ENCODE measurements at places on chromosomes 3 and 15.

DNA sequence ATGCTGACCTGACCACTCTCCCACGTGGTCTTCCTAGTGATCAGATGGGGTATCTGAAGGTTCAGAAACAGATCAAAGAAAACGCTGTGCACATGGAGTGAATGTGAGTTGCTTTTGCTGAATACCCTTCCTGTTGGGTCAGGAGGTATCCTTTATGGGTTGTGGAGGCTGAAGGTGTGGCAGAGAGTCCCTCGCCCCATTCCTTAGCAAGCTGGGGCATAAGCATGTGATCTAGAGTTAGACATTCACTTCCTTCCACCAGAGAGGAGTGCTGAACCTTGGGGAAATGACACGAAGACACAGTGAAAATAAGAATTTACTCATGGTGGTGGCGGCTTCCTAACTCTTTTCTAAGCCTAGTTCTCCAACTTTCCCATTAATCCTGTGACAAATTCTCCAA, 27.8 kb upstream of the SPTBN5 start:
- DNase-seq = no peak

DNA sequence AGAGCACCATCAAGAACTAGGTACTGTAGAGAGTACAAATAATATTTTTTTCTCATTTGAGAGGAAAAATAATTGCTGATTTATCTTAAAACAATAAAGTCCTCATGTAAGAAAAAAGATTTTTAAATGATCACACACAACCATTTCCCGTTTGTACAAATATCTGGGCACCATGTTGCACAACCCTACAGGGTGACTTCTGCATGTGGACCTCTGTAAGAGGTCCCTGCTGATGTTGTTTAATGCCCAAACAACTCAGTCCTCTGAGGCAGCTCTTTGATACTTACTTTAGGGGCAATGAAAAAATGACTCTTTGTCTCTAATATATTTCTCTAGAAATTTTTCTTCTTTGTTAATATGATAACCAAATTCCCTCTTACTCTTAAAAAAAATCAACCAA, 168.1 kb upstream of the SATB1 start:
- no peak for DNase-seq

- DNase-seq = no peak
These were observed 269.2 kb downstream of the THRB start for GRCh38 chr3:24225385-24225950.

DNA sequence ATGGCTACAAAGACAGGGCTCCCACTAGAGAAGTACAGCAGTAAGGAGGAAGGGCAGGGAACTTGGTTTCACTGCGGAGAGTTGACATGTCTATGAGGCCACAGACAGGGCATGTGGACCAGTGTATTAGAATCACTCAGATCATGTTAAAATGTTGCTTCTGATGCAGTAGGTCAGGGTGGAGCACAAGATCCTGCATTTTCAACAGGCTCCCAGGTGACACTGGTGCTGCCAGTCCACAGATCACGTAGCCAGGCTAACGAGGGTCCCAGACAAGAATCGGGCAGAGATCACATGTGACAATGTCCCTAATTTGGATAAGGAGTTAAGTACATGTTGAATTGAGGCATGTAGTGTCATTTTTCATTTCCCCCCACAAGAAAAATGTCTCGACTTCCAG, 73.6 kb downstream of the SPSB4 start:
- DNase-seq = no peak

DNA sequence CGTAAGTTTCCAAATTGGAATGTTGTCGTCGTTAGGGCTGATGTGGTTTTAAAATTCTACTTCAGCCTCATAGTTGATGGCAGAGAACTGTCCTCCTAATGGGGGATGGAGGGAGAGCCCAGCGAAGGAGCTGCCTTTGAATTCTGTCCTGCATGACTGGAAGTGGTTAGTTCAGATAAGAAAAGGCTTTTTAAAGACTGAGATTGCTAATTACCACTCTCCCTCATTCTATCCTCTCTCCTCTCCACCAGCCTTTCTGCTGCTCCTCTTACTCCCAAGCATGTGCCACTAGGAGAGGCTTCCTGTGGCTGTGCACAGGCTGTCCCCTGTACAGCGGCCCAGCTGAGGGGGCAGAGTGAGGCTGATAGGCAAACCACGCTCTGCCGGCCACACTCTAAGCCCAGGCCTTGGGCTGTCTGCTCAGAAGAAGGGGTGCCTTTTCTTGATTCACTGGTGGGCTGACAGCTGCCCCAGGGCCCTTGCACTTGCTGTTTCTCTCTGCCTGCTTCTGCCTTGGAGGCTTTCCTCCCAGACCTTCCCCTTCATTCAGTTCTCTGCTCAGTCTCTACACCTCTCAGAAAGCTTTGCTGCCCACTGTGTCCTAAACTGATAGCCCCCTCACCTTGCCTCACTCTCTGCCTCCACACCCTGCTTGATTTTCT, 8.7 kb upstream of the PAQR9 start:
- DNase-seq = no peak

GRCh38 chr15:36422631-36423030, 156.8 kb upstream of the CDIN1 start:
- no peak for DNase-seq
